ENCODE measurements at places on chromosomes 2 and 18. TPM values are rescaled to one million over a fixed set of nuclear protein-coding genes. Genes with fewer than 3 reads are reported as not detected.

GRCh38 chr2:8514796-8515758, 166.8 kb upstream of the ID2 start:
- peak; percentile 82 for DNase-seq

DNA sequence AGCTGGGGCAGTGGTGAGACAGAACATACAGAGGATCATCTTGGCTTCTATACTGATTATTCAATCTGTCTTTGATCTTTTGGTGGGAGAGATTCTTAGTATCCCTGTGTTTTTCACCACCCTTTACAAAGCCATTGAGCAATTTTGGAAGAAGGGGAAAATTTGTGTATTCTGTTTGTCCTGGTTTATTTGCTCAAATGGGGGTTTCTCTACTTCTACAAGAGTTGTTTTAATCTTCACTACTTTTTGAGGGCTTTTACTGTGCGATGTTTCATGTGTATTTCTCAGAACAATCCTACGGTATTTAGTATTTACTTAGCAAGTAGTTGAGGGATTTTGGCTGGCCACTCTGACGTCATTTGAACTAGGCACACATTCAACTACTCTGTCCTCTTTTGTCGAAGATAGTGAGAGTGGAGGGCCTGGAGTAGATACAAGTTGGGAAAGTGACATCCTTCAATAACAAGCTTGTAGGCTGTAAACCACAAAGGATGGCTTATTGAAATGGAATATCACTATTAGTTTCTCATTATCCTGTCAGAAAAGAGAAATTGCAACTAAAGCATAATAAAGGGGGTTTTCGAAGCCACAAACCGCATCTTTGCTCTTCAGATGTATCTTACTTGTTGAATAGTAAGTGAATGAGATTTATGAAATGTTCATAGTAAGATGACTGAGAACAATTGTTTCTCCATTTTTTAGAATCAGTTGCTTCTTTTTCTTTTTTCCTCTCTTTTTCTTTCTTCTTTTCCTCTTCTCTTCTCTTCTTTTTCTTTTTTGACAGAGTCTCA, 24.8 kb downstream of the FMNL2 start:
- no peak for DNase-seq

SERPINB12 gene
- total RNA-seq: not detected

GRCh38 chr18:63878925-63879324, 8.6 kb upstream of the SERPINB2 start:
- DNase-seq: no peak

SERPINB4 gene
- total RNA-seq: not detected

GRCh38 chr18:75135158-75135725, 73.7 kb downstream of the PTGR3 start:
- no peak for DNase-seq

ZNF521 gene
- total RNA-seq: not detected

GRCh38 chr2:62426154-62426912, 79.7 kb downstream of the TMEM17 start:
- no peak for DNase-seq

GRCh38 chr2:194917519-194917918, 739.5 kb upstream of the SLC39A10 start:
- DNase-seq: no peak

DNA sequence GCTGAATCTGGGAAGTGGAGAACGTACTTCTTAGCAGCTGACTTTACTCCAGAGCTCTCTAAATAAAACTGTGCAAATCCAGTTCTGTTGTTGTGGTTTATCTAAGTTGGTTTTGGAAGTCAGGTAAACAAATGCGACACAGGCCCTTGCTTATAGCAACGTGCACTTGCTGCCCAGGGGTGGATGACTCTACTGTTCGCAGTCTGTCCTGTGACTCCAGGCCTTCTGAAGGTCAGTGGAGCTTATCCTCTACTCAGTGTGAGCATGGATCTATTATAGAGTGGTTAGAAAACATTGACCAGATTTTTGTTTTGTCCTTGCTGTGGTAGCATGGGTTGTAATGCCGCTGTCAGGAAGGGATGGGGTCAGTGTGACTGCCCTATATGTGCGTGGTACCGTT, 89.1 kb downstream of the ZNF236 start:
- no peak for DNase-seq

DNA sequence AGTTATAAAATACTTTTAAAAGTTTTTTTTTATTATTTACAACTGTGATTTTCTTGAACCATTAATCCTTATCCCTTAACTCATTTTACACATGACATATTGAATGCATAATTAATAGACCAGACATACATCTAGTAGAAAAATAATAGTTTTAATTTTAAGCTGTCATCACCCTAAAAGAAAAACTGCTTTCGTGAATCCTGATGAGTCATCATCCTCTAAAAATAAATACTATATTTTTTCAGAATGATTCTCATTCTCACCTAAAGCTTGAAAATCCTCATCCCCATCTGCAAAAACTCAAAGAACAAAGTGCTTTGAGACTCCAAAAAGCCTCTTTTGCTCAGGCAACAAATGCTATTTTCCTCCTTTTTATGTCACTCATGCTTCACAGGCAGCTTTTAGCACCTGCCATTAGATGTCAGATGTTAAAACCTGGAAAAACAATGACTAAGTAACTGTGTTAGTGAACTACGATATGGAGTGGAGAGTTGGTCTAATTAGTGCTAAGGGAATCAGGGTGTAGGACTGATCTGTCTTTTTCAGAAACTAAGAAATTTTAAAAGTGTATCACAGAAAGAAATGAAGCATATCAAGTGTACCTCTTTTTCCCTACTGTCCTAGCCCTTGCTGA, 297.6 kb downstream of the TMX3 start:
- no peak for DNase-seq

DNA sequence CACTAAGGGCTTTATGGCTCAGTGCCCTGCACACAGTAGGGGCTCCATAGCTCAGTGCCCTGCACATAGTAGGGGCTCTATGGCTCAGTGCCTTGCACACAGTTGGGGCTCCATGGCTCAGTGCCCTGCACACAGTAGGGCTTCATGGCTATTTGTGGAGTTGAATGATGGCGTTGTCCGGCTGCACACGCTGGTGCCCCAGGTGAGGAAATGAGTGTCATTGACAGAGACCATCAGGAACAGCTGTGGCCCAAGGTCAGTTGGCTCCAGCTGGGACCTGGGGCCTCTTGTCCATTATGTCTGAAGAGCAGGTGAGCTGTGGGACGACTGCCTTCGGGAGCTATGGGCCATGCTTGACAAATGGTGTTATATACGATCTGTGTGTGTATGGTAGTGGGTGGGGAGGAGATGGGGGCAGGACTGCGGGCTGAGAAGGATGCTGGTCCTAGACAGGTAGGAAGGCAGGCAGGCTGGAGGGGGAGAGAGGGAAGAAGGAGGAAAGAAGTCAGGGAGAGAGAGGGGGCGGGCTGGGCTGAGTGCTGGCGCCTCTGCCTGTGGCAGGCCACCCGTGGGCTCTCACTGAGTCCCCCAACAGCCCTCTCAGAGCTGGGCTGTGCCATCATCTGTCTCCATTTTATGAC, 130.6 kb downstream of the CLIP4 start:
- no peak for DNase-seq

Data from activated CD4-positive, alpha-beta memory T cell treated with anti-CD3 and anti-CD28 coated beads for 36 hours (primary cell).